Testis (tissue), 5 donors: ENCODE measurements at places on chromosomes 2 and 18. TPM values are rescaled to one million over a fixed set of nuclear protein-coding genes. Genes with fewer than 3 reads are reported as not detected.

DNA sequence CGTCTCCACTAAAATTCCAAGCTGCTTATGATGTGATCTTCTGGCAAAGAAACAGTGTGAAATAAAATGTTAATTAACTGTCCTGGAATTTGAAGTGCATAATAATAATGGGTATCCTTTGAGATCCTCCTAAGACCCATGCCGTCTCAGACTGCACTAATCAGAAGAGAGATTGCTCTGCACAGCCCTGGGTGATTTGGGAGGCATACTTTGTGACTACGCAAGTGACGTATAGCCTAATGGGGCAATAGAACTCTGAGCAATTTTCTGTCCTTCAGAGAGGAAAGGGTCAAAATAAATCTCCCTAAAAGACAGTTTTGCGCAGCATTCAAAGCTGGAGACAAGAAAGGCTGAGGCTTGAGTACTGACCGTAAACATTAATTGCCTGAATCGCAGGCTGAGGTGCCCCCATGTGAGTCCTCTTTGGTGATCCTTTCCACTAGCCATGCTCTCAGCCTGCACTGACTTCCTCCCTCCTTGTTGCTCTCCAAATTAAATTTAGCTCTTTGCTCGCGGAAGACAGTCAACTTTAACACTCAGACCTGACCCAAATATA lies 76.0 kb downstream of the DPP4 start:
- no peak for DNase-seq

DNA sequence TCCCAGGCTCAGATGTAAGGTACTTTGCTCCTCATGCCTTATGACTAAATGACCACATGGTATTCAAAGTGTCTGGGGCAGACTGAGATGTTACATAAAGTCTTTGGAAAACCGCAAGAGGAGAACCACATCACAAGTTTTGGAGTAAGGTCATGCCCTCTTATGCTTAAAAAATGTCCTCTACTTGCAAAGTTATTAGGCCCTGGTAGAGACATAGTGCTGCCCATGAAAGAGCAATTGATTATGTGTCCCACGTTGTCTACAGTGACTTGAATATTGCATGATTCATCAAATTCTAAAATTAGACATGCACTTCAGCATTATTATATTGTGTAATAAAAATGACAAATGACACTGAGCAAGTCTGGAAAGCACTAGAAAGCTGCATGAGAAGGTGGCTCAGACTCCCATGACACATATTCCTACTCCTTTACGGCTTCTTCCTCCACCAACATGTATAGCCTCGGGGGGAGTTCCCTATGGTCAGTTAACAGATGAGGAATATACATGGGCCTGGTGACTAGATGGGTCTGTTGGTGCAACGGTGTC lies 602.6 kb upstream of the VRK2 start:
- DNase-seq, result no peak

- DNase-seq, result no peak
These were observed 18.0 kb downstream of the RMC1 start for GRCh38 chr18:23521271-23521670.

GRCh38 chr2:68926796-68927195 lies 25.9 kb downstream of the GKN2 start:
- no peak for DNase-seq

GRCh38 chr2:95240556-95240955 lies 33.2 kb downstream of the ZNF892 start:
- DNase-seq, result no peak

DNA sequence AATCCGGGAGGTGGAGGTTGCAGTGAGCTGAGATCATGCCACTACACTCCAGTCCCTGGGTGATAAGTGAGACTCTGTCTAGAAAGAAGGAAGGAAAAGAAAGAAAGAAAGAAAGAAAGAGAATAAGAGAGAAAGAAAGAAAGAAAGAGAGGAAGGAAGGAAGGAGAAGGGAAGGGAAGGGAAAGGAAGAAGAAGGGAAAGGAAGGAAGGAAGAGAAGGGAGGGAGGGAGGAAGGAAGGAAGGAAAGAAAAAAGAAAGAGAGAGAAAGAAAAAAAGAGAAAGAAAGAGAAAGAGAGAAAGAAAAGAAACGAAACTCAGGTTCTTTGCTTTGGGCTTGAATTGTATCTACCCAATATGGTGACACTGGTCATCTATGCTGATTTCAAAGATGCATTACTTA lies 102.3 kb upstream of the GATA6 start:
- DNase-seq, result no peak

GRCh38 chr2:157349949-157350515 lies 24.4 kb upstream of the ERMN start:
- DNase-seq, result no peak

DNA sequence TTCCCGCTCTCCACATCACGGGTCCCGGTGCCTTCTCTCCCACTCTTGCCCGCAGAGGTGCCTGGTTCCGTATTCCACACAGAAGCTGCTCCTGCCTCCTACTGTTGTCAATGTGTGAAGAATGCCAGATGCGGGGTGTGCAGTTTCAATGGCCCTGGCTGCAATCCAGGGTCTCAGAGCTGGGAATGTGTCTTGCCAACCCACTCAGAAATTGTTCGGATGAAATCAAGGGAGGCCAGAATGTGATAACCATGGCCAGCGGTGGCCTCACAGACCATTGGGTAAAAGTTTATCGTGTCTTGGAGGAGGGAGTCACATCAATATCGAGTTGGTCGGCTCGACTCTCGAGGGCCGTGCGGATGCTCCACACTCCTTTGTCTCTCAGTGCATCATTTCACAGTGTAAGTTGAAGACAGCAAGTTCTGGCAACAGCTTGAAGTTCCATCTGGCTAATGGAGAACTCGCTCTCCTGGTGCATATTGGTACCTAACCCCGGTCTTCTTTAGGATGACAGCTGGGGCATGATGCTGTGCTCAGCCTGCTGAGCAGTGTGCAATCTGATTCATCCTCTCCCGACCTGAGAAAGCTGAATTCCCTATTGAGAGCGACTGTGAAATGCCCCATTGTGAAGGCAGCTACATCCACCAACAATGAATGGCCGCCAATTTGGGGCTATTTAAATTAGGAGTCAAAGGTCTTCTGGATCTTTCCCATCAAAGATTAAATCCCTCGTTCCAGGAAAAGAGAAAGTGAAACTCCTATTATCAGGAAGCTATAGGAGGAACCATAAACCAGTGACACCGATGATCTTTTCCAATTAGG lies 389.0 kb downstream of the SOX11 start:
- no peak for DNase-seq

GRCh38 chr2:132522901-132523300 lies 106.3 kb downstream of the GPR39 start:
- no peak for DNase-seq

DNA sequence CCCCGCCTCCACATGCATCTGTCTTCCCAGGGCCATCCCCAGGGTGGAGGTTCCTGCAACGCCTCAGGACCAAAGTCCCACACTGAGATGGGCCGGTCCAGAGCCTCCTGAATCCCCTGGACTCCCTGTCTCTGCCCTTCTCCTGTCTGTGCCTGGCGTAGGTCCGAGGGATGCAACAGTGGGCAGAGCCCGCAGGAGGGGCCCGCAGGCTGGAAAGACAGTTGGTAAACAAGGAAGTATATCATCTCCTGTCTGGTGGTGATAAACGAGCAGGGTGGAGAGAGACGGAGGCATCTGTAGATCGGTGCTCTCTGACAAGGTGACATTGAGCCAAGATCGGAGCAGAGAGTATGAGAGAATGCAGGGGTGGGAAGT lies 72.6 kb upstream of the RAB6C start:
- DNase-seq, result no peak

GRCh38 chr18:25467226-25467987 lies 115.4 kb upstream of the ZNF521 start:
- no peak for DNase-seq

GRCh38 chr2:172248785-172249187 lies 146.1 kb upstream of the DLX2 start:
- no peak for DNase-seq

DNA sequence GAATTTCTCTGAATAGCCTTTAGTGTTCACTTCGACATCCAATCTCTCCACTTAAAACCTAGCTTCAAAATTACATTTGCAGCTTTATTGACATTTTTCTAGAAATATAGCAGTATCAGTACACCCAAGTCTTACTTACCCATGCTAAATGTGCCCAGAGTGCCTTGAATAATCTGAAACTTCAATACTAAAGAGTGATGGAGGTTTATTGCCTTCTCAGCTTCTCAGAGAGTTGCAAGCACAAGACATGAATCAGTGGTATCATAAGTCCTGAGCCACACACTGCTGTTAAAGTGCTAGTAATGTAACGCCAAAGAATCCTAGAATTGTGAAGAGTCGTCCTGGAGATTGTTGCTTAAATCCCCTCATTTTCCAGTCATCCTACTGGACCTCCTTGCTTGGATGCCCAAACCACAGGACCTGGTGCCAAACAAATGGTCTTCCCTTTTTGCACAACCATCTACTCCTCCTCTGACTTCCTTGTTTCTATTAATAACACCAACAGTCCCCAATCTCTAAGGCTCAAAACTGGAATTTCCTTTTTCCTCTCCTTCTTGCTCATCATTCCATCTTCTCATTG lies 83.2 kb upstream of the SPATS2L start:
- DNase-seq, result no peak

DNA sequence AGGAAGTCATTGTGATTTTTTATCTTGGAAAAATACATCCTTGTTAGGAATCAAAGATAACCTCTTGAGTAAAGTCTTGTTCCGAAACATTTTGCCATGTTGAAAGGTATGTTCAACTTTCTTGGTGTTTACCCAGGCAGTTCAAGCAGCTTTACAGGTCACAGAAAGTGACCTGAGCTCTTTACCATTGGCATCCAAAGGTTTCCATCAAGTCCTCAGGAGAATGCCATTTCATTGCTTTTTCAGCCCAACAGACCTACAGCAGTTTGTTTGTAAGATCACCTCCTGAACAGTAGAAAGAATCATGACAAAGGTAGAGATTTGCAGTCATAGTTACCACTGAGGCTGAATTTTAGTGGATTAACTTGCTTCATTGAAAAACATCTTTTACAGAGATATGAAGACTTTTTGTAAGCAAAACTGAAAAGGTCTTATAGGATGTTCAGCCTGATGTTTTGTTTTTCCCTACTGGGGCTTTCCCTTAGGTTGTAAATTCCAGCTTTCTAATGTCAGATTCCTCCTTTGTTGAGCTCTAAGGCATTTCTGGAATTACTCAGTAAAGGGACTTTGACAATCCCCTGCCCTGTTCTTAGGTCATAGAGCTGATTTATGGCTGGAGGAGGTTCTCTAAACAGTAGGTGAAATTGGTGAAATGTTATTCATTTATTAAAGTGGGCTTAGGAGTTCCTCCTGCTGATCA lies 236.8 kb upstream of the RBMS1 start:
- no peak for DNase-seq

DNA sequence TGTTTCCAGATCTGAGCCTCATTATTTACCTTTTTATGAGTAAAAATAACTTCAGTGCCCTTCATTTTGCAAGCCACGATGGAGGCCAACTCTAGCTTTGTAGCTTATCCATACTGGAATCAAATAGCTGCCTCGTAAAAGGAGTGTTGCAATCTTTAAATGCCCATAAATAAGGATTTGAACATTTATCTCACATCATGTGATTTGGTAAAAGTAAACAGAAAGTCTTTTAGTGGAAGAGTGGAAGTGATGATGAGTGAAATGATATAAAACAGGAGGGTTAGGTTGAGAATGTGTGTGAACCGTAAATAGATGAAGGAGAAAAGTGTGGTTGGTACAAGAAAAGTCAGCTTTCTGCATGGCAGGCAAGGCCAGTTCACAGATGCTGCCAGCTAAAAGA lies 348.9 kb downstream of the OSR1 start:
- no peak for DNase-seq

- DNase-seq, result no peak
These were observed 63.8 kb downstream of the MEX3C start for GRCh38 chr18:51133580-51134160.

- DNase-seq, result no peak
These were observed 156.1 kb downstream of the AGPS start for GRCh38 chr2:177548636-177549035.

GRCh38 chr18:66646609-66647008 lies 42.7 kb upstream of the CDH19 start:
- DNase-seq, result no peak

- no peak for DNase-seq
These were observed 37.8 kb upstream of the RNF125 start for GRCh38 chr18:31980863-31981262.

DNA sequence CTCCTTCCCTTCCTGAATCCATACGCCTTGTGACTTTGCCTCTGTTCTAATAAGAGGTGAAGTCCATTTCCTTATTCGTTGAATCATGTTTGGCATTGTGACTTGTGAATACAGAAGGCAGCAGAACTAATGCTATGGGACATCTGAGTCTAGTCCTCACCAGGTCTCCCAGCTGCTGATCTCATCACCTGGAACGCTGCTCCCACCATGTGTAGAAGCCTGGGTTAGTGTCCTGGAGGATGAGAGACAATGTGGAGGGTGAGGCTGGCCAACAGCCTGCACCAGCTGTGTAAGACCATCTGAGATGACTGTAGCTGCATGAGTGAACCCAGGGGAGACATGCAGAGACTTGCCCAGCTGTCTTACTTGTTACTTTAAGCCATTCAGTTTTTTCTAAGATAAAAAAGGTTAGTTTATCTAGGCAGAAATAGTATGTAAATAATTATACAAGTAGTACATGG lies 3.5 kb upstream of the HAAO start:
- DNase-seq, result no peak

DNA sequence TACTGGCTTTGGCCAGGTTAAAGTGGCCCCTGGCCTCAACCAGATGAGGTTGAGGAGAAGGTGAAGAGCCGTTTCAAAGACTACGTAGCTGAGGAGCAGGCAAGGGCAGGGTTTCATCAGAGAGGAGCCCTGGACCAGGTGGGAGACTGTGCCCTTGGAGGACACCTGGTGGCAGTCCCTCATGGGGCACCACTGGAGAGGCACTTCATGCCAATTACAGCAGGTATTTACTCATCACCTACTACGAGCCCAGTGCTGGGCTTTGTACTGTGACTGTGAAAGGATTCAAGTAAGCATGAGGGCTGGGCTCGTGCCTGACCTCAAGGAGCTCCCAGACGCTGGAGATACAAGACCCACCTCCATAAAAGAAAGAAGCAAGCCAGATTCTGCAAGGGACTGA lies 37.6 kb downstream of the SMAD7 start:
- no peak for DNase-seq

GRCh38 chr2:121471532-121472469 lies 58.9 kb upstream of the RNU4ATAC start:
- DNase-seq, result no peak

GRCh38 chr18:3675446-3675845 lies 225.5 kb downstream of the TGIF1 start:
- DNase-seq, result no peak

DNA sequence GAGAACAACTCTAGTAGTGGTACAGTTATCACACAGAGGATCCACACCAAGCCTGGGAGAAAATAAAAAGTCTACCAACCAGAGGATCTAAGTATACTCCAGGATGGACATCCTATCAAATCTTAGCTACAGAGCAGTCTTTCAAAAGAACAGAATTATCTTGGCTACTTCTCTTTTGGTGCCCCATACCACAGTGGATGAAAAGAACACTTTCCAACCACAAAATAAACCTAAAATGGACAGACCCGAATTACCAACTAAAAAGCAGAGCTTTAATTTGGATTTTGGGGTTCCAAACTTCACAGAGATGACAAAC lies 116.1 kb downstream of the SRBD1 start:
- no peak for DNase-seq

CRACDL gene
- total RNA-seq, result 29.1 TPM

MEP1B gene
- total RNA-seq, result 0.39 TPM

UGT1A3 gene
- total RNA-seq, result not detected

ASIC4 gene
- 2.0 TPM for total RNA-seq

SLC11A1 gene
- 32.3 TPM for total RNA-seq

KIF5C gene
- 146 TPM for total RNA-seq

STARD6 gene
- 5.7 TPM for total RNA-seq

CIB4 gene
- 8.7 TPM for total RNA-seq
